ENCODE measurements at places on chromosomes 4 and X.

DNA sequence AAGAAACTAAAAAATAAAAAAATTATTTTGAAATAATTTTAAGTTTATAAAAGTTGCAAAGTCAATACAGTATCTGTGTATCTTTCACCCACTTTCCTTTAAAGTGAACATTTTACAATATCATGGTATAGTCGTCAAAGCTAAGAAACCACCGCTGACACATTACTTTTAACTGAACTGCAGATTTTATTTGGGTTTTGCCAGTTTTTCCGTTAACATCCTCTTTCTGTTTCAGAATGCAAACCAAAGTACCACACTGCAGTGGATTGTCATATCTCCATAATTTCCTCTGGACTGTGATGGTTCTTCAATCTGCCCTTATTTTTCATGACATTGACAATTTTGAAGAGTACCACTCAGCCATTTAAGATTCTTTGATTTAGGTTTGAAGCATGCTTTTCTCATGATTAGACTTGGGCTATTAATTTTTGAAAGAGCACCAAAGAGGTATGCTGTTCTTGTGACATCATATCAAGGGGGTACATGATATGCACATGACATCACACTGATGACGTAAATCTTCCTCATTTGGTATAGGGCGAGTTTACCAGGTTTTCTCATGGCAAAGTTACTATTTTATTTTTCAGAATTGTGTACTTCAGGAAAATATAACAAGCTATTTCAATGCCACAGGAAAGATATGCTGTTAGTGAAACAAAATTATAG, 3.6 kb upstream of the CXCL1 start:
- DNase-seq, result no peak

- no peak for DNase-seq
These were observed 28.0 kb downstream of the MFSD8 start for GRCh38 chr4:127936974-127937373.

- no peak for DNase-seq
These were observed 40.1 kb upstream of the PDK3 start for GRCh38 chrX:24424948-24425347.

GRCh38 chr4:169956091-169956843, 69.9 kb downstream of the MFAP3L start:
- no peak for DNase-seq

GRCh38 chrX:52437212-52437611, 58.4 kb upstream of the XAGE1A start:
- no peak for DNase-seq

- no peak for DNase-seq
These were observed 152.3 kb downstream of the ADAM29 start for GRCh38 chr4:175070444-175070843.

- DNase-seq, result no peak
These were observed 56.0 kb downstream of the PDLIM5 start for GRCh38 chr4:94507708-94508107.

- DNase-seq, result no peak
These were observed 509.1 kb upstream of the NR3C2 start for GRCh38 chr4:148951346-148951745.

GRCh38 chrX:100512471-100512870, 72.3 kb upstream of the TNMD start:
- no peak for DNase-seq

DNA sequence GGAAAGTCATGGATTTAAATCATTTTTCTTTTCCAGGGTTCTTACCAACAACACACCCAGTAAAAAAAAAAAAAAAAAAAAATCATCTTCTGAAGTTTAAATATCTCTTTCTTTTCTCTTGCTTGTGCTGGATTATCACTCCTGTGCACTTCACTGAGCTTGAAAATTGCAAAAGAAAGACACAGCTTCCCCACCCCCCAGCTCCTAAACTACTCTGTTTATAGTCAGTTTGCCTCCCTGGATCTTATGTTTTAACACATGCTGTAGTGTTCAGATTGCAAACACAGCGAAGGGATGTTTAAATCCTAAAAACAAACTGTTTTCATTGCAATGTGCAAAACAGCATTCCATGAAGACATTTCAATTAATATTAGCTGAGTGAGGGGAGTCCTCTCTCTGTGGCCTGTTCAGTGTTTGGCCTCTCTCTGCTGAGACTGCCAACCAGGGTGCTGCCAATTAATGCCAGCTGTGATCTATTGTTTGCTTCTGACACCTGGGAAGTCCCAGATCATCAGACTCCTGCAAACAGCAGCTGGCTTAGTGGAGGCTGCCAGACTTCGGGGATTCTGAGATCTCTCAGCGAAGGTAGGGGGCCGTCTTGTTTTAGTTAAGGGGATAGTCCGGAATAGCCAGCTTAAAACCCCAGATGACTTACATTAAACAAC, 171.1 kb upstream of the PITX2 start:
- DNase-seq, result peak; percentile 52

GRCh38 chrX:119251386-119251785, 15.3 kb downstream of the PGRMC1 start:
- no peak for DNase-seq

DNA sequence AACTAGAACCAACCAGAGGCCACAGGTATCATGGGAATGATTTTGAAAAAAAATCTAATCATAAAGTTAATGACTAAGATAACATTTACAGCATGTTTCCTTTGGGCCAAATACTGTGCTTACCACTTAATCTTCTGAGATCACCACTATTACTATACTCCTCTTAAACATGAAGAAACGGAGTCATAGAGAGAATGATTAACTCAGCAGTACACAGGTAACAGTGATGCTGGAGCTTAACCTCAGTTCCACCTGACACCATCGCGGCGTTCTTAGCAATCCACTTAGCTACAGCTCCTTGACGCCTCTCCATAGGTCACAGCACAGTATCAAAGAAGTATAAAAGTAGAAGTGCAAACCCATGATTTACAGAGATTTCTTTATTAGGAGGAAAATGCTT, 592.6 kb upstream of the SLIT2 start:
- no peak for DNase-seq

- DNase-seq, result no peak
These were observed 166.4 kb downstream of the TSPAN5 start for GRCh38 chr4:98491899-98492559.

GRCh38 chrX:74286950-74287740, 16.8 kb upstream of the ZCCHC13 start:
- DNase-seq, result no peak

- no peak for DNase-seq
These were observed 73.8 kb upstream of the GAB1 start for GRCh38 chr4:143262838-143263237.

- DNase-seq, result no peak
These were observed 1703.9 kb upstream of the TENM3 start for GRCh38 chr4:180539284-180539683.

DNA sequence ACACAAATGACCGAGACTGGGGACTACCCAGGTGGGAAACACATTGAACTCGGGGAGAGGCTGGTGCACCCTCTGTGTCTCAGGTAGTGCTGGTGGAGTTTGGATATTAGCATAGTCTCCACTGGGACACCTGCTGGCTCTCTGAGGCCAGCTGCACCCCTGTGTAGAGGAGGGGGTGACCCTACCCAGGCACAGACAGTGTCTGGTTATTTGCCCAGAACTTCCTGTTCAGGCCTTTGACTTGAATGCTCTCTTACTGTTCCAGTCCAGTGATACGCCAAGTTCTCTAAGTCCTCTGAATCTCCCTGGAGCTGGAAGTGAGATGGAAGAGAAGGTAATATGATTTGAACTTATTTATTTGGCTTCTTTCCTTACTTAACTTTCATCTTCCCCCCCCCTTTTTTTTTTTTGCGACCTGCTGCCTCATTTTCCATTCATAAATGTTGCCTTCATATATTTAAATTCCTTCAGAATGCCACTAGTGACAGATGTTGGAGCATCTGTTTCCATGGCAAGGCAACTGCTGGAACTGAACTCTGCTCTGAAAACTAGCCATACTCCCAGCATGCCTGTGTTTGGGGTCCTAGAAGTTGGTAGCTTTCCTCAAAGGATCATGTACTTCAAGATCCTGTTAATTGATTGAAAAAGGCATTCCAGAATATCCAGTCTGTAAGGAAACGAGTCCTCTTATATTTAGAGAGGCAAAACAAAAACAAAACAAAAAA, 76.7 kb downstream of the AASDH start:
- no peak for DNase-seq

GRCh38 chr4:37434469-37434868, 189.9 kb downstream of the NWD2 start:
- DNase-seq, result no peak

- peak; percentile 51 for DNase-seq
These were observed 293.2 kb upstream of the PRPS2 start for GRCh38 chrX:12497832-12498591.

- no peak for DNase-seq
These were observed 3.3 kb downstream of the NUDT9 start for GRCh38 chr4:87425711-87426110.

- DNase-seq, result no peak
These were observed 66.1 kb downstream of the MAGEA10 start for GRCh38 chrX:152072236-152072635.

DNA sequence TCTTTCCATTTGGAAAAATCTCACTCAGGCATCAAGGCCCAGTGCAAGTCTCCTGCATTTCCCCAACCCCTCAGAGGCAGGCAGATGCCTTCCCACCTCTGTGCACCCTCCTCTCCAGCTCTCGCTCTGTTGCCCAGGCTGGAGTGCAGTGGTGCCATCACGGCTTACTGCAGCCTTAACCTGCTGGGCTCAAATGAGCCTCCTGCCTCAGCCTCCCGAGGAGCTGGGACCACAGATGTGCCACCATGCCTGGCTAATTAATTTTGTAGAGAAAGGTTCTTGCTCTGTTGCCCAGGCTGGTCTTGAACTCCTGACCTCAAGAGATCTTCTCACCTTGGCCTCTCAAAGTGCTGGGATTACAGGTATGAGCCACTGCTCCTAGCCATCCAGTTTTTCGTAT, 95.8 kb downstream of the NHSL2 start:
- DNase-seq, result no peak

DNA sequence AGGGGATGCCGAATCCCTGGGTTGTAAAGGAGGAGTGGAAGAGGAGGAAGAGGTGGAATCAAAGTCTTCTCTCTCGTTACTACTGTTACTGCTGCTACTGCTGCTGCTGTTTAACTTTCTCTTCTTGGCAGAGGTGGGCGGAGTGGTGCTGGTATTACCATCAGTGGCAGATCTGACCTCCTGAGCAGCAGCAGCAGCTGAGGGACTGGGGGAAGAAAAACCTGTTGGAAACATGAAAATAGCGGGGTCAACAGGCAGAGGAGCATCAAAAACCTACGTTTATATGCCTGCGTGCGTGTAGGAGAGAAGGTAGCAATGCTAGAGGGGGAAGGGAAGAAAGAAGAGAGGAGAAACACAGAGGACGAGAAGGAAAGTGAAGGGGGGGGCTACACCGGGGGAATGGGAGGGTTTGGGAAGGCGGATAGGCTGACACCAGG, 339 bp downstream of the CUL4B start:
- DNase-seq, result peak; percentile 44

- DNase-seq, result no peak
These were observed 139.7 kb downstream of the PACRGL start for GRCh38 chr4:20839957-20840356.

DNA sequence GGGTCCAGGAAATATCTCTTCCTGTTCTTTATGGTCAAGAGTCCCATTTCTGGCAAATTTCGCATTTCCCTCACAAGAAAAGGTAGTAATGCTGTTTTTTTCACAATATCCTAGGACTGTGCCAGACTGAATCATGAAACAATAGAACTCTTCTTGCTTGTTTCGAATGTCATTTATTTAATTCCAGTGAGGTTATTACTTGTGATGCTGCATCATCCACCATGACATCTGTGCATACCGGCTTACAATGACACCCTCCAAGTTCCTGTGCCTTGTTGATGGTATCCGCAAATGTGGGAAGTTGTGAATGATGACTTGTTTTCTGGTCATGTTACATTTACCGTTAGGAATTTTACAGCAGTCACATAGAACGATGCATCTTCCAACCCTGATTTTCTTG, 42.9 kb upstream of the SPRY1 start:
- DNase-seq, result no peak

GRCh38 chr4:152510349-152511147, 25.3 kb downstream of the FBXW7 start:
- DNase-seq, result no peak

DNA sequence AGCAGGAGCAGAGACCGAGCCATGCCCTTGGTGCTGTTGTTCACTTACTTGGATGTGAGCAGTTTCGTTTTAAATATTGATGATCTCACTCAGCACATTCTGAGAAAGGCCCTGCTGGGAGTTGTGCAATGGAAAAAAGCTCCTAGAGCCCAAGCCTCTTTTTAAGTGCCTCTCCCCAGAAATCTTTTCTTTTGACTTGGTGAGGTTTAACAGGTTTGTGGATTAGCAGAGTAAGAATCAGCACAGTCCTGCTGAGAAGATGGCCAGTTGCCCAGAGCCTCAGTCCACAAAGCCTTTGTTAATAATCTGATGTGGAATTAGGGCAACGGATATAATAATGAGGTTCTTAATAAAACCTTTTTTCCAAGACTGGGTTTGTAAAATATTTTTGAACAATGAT, 157.5 kb upstream of the ATP6AP2 start:
- DNase-seq, result no peak

DNA sequence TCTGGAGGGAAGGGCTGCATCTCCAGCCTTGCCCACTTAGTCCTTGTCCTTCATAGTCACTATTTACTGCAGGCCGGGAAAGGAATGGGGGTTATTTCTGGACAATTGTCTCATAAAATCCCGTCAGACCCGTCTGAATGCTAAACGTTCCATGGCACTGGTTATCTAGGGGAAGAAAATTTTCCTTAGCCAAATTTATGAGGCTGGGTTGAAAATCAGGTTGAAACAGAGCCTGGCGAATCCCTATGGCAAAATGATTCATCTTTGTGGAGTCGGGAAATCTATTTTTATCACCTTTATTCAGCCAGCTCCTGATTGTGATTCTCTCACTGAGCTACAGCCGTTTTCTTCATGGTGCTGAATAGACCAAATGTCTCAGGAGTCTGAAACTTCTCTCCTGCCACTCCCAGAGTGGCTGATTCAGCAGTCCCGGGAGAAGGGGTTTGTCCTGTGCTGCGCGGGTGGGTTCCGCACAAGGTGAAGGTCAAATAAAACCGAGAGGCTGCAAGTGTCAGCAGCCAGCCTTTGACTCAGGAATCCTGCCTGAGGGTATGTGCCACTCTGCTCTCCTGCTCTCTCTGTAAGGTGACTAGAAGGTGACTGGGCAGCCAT, 1.0 kb downstream of the LIMCH1 start:
- no peak for DNase-seq

- DNase-seq, result no peak
These were observed 42.9 kb downstream of the ATXN3L start for GRCh38 chrX:13276991-13277390.

- no peak for DNase-seq
These were observed 152.7 kb downstream of the FSTL5 start for GRCh38 chr4:162011089-162011488.

DNA sequence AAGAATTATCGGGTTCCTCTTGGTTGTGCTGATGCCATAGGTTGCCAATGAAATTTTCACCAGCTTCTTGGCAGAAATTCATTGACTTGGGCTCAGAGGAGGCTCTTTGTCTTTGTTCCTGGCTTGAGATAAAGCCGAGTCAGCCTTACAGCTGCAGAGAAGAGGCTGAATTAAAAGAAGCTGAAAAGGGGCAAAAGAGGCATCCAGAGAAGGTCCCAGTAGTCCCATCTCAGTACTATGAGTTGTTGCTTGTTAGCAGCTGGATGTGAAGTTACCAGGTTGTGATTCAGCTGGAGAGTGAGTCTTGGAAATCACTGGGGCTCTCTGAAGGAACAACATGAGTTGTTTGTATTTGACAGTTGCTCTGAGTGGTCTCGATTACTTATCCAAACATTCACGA, 59.7 kb downstream of the SMAD1 start:
- no peak for DNase-seq
